ENCODE measurements at places on chromosomes 12 and 14.

DNA sequence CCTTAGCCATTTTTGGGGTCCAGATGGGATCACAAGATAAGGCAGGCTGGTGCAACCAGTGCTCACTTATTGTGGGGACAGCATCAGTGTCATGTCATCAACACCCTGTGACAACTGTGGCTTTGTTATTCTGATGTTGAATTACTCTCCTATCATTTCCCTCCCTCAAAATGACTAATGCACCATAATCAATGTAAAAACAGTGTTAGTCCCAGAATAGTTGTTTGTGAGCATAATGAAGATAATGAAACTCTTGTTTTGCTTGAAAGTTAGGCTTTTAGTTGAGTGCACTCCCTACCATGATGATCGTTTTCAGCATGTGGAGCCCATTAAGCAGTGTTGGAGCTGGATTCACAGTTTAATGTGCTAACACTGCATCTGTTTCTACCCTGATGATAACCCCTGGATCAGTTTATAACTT, 151.4 kb downstream of the TMTC2 start:
- DNase-seq, result no peak

DNA sequence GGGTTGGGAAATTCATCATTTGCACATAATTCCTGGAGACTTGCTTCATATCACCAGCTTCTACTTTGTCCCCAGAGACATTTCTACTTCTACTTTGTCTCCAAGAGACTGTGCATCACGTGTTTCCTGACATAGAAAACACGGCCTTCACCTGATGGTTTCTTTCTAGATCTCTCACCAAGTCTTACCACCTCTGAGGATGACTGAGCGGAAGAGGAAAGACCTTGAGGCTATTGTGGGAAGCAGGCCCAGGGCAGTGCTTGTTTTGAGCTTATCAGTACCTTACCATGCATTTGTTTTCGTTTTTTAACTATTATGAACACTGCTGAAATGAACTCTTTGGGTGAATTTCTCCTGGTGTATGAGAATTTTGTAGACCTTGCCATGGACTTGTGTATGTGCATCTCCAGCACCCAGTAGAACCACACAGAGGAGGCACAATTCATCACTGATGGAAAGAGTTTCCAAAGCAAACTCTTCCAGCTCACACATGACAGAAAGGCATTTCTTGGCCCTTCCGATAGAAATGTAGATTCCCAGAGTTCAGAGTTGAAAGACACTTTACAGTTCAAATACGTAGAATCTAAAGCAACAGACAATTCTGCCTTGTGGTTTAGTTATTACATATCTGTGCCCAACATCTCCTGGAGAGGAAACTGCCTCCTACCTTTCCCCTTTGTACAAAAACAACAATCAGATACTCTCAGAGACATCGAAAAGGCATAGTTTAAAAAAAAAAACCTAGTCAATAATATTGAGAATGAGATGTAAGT, 434.7 kb downstream of the FUT8 start:
- no peak for DNase-seq

GRCh38 chr14:68506645-68507419, 286.0 kb downstream of the ZFP36L1 start:
- no peak for DNase-seq

DNA sequence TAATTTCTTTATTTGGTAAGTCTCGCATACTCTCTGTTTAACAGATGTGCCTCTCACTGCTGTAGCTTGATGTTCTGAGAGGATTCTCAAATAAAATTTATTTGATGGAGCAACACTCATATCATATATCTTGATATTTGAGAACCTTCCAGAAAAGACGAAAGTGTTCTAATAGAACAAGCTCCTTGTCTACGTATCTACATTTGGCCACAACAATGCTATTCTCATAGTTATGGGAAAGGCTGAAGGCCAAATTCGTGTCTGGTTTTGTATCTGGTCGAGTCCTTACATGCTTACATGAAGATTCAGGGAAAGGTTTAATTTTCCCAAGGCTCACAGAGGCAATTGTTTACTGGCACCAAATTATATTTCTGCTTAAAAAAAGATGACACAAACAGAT, 186.7 kb upstream of the SLC38A2 start:
- peak; percentile 32 for DNase-seq

GRCh38 chr12:94109160-94109559, 39.2 kb upstream of the PLXNC1 start:
- peak; percentile 81 for DNase-seq

DNA sequence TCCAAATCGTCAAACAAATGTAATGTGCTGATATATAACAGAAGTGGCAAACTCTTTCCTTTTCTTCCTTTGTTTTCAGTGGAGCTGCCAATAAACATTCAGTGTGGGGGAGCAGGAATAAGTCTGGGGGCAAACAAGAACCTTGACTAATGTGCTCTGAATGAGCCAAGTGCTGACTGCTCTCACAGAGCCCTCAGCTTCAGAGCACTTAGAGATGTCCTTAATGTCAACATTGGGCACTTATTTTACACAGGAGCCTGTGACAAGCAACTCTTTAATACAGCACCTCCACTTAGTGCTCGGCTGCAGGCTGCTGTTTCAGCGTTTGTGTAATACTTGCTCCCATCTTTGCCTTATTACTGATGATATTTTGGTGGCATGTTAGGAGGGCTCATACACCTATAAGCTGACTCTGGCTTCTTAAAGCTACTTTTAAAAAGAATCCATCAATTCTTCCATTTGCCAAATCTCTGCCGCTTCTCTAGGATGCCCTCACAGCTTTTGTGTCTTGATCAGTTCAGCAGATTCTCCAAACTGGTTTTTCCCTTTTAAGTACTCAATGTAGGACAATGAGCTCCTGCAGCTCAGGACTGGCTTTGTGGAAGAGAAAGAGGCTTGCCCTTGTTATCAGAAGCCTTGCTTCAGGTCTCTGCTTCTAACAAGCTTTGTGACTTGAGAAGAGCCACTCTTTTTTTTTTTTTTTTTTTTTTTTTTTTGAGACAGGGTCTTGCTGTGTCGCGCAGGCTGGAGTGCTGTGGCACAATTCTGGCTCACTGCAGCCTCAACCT, 206.6 kb downstream of the MON2 start:
- no peak for DNase-seq

GRCh38 chr12:27344246-27344645, 11.6 kb downstream of the BMAL2 start:
- DNase-seq, result no peak

GRCh38 chr12:110286623-110287022, 5.6 kb downstream of the ATP2A2 start:
- DNase-seq, result peak; percentile 40

DNA sequence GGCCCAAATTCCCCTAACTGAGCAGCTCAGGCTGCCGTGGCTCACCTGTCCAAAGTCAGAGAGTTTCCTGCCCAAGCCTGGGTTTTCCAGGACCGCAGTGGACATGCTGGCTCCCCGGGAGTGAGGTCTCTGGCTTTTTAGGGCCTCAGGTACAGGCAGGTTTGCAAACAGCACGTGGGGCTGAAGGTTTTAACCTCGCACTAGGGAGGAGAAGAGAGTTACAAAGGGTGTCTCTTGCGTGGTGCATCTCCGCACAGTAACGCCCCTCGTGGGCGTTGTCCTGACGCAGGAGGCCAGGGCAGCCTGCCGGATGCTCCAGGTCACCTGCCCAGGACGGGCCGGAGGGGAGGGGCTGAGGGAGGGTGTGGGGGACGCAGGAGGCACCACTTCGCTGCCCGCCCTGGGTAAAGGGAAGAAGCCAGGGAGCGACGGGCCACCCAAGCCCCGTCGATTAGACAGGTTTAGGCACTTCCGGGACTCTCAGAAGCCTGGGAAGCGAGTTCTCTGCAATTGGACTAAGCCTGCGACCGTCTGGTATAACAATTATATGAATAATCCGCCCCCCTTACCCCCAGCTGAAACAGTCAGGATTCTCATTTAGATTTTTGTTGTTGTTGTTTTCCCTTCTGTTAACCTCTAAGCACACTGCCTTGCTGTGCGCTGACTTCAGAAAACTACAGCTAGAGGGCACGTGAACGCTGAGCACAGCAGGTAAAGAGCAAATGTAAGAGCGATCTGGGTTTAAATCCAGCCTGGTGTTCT, at the start of gene PAH:
PAH (minus strand) TSS at position 219 of the 762 bp plus-strand sequence; CDS start at position 105, 114 bp downstream.
- no peak for DNase-seq

DNA sequence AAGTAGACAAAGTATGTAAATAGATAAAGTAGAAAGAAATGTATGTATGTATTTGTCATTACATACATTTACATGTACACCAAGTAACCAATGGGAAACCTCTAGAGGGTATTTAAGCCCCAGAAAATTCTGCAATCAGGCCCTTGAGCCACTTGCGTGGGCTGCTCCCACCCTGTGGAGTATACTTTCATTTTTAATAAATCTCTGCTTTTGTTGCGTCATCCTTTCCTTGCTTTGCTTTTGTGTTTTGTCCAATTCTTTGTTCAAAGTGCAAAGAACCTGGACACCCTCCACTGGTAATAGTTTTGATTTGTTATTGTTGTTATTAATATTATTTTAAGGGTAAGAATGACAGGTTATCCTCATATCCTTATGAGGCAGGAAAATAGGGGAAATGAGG, 21.8 kb downstream of the CAPS2 start:
- DNase-seq, result no peak

DNA sequence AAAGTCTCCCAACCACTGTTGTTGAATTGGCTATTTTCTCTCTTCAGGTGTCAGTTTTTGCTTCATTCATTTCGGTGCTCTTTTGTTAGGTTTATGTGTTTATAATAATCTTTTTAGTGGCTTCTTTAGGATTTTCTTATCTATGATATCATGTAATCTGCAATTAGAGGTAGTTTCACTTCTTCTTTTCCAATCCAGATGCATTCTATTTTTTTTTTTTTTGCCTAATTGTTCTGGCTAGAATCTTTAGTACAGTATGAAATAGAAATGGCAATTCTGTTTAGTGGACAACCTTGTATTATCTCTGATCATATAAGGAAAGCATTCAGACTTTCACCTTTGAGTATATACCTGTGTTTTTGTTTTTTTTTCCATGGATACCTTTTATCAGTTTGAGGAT, 17.4 kb downstream of the CNOT2 start:
- no peak for DNase-seq

DNA sequence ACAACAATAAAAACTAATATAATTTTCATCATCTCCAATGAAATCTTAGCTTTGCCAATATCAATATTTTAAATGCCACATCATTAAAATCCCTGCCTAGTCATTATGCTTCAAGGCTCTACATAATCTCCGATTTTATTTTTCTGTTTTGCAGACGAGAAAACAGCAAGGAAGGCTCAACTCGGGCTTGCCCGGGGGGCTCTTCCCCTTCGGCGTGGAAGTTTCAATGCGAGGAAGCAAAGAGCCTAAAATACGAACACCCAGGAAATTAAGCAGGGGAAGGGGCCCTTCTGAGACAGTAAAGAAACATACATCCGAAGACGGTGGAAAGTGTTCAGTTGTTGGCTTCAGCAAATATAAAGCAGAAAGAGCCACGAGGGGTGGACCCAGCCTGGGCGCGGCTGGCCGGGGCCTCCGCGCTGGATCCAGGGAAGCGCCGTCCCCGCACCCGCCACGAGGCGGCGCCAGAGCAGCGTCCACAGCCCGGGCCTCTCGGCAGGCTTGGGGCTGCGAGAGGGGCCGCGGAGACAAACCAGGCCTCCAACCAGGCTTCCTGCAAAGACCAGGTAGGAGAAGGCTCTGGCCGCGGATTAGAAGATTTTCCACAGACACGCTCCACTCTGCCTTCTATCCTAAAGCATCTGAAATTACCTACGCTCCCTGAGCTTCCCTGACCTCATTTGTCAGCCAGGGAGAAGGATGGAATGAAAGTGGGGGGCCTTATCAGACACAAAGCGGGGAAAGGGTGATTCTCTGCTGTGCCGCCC, 77.2 kb downstream of the SERPINA3 start:
- peak; percentile 29 for DNase-seq

DNA sequence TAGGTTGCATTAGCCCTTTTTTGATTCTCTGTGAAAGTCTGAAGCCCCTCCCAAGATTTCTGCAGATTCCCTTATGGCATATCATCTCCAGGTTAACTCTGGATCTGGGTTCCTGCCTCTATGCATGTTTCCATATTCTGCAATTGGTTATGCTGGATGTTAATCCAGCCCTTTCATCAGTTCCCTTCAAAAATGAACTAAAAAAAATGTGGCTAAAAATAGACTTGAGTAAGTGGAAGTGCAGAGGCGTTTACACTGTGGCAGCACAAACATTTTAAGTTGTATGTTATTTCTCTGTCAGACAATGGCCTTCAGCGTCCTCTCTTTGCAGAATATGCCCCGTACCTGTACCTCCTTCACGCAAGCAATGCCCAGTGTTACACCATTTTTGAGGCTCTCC, 11.4 kb downstream of the MGST1 start:
- no peak for DNase-seq

DNA sequence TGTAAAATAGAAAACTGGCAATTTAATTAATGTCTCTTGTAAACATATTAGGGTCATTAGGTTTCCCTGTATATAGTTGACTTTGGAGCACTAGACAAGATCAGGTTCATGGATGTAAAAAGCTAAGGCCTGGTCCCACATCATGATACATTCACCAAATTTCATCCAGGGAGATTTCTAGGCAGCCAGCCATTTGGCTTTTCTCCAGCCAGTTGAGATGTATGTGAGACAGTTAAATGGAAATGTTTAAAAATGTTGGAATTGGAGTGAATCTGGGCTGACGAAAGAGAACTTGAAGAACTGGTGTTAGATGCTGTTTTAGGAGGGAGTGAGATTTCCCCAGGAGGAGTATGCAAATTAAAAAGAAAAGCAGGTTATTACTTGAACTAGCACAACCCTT, 41.8 kb upstream of the CLEC14A start:
- peak; percentile 61 for DNase-seq

GRCh38 chr12:67647181-67647798, 1.3 kb upstream of the DYRK2 start:
- no peak for DNase-seq

DNA sequence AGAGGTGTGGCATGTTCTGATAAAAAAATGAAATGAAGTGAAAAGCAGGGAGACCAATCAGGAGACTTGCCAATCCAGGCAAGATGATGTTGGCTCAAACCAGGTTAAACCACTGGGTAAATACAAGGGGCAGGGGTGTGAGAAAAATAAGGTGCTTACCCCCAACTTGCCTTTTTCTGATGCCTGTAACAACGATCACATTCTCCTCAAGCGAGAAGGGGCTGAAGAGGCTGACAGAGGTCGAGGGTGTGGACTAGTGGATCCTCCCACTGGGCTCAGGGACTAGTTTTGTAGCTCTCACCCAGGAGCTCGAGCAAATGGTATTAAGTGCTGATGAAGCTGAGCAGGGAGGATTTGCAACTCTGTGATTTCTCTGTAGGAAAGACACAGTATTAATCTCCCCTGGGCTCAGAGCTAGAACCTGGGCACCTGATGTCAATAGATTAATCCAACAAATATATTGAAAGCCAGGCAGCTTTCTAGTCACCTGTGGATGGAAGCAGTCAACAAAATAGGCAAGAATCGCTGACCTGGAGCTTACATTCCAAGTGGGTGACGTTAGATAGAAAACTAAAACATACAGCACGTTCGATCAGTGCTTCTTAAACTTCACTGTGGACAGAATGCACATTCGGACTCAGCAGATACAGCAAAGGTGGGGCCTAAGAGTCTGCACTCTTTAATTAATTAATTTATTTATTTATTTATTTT, 15.2 kb upstream of the EAPP start:
- DNase-seq, result no peak
